ENCODE measurements at places on chromosomes 7 and 10.

DNA sequence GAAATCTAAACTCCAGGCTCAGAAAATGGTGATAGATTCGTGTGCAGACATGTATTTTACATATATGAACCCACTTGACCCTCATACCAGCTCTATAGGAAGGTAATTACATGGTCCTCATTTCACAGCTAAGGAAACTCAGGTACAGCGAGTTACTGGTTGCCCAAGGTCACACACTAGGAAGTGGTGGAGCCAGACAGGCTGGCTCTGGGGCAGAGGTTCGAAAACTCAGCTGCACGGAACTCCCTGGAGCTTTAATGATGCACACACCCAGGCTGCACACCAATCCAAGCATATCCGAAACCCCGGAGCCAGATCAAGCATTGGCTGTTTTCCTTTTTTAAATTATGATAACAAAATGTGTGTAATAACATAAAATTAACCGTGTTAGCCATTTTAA, 172.4 kb downstream of the COBL start:
- DNase-seq: no peak

DNA sequence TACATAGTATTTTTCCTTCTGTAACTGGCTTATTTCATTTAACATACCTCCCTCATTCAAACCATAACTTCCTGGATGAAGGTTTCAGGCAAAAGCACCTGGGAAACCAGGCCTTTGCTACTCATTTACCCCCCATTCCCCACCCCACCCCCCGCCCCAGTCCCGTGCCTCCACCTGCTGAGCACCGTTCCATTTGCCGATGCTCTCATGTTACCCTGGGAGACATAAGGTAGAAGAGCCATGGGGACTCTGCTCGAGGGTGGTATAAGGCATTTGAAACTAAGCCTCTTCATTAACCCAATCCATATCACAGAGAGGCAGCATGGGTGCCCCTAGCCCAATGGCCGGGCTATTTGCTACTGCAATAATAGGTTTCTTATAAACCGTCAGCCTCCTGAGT, 22.2 kb upstream of the MCM10 start:
- DNase-seq: no peak

- DNase-seq: no peak
Observed at GRCh38 chr7:135200821-135201331, 10.4 kb downstream of the WDR91 start.

GRCh38 chr10:66625709-66626590, 299.9 kb upstream of the LRRTM3 start:
- DNase-seq: no peak

- peak; percentile 51 for DNase-seq
Observed at GRCh38 chr10:71974489-71975021, 10.4 kb downstream of the CHST3 start.

DNA sequence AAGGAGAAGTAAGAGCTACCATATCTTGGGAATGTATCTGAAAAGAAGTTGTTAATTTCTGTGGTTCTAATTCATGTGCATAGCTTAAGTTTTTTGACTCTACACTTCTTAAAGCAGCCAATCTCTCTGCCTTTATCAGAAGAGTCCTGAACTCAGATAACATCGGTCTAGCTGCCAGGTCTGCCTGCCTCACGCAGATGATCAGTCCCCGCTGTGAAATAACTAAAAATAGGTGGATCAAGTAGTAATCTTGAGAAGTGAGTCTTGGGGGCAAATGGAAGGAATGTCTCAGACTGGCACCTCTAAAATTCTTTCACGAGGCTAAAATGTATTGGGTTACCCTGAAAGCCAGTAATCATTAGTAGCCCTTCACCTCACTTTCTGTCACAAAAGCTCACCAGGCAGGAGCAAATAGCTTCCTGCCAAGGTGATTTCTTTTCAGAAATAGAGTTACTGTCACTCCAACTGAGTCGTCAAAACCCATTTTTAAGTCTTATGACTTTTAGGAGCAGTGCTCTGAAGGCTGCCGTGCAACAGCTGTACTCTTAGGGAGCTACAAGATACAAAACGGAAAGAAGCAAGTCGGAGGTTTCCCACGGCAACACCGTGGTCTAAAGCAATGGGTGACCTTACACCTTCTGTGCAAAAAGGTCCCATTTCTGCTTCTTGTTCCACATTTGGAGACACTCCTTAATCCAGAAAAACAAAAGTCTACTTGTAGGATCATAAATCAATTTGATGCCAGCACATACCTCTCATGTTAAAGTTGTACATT, 85.2 kb downstream of the ABCB5 start:
- DNase-seq: no peak

GRCh38 chr7:102050864-102051460, 233.5 kb downstream of the CUX1 start:
- no peak for DNase-seq

GRCh38 chr10:5499493-5500140, at the start of gene CALML5:
TSS of gene CALML5 (minus strand) at chr10:5499570. CDS start at chr10:5499438, 132 bp downstream.
- no peak for DNase-seq

DNA sequence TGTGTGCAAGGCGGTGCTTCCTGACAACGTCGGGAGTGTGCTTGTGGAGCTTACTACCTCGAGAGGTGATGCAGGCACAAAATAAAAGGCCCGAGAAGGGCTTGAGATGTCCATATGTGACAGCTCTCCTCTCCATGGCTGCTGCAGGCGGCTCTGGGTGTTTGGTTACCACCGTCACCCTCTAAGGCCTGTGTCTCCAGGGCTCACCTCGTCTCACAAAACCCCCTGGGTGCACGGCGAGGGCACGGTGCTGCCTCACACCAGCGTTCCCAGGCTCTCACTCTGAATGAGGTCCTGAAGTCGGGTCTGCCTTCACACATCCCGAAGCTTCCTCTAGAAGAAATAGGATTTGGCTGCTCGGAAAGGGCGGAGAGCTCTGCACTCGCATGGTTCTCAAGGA, 32.9 kb downstream of the PROSER2 start:
- no peak for DNase-seq

GRCh38 chr7:112395411-112395810, 54.8 kb upstream of the IFRD1 start:
- DNase-seq: no peak

GRCh38 chr7:99139036-99139435, 4.9 kb downstream of the SMURF1 start:
- DNase-seq: no peak

- DNase-seq: no peak
Observed at GRCh38 chr7:138377306-138377705, 82.8 kb upstream of the TRIM24 start.

DNA sequence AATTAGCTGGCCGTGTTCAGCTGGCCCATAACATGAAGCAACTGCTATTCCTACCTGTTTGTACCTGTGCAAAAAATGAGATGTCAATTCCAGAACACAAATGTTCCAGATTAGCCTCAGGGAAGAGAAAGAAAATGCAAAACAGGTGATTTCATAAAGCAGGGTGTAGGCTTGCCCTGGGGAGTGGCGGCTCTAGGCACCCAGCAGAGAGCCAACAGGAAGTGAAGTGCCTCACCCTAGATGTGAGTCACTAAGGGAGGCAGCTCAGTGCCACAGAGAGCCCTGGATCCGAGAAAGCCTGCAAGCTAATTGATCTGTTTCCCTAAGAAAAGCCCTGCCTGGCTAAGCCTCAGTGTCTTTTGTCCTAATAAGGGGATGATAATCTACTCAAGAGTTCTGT, 240.0 kb downstream of the ARHGAP21 start:
- DNase-seq: peak; percentile 74
